Right ventricle myocardium superior (tissue), 1 donor: ENCODE measurements at places on chromosomes 2 and 18. TPM values are rescaled to one million over a fixed set of nuclear protein-coding genes. Genes with fewer than 3 reads are reported as not detected.

MARCHF4 gene
- total RNA-seq: not detected

ACADL gene
- 0.73 TPM for total RNA-seq

GALR1 gene
- total RNA-seq: 0.05 TPM

ANKRD53 gene
- 0.30 TPM for total RNA-seq

CAD gene
- total RNA-seq: 8.6 TPM

ASB18 gene
- 4.5 TPM for total RNA-seq

SP9 gene
- total RNA-seq: not detected

OXER1 gene
- 0.40 TPM for total RNA-seq

DNAH7 gene
- 0.40 TPM for total RNA-seq

CFAP65 gene
- total RNA-seq: not detected

HJURP gene
- total RNA-seq: 0.40 TPM

GALNT3 gene
- 0.19 TPM for total RNA-seq

DCDC2C gene
- not detected for total RNA-seq

ANO7 gene
- total RNA-seq: 0.35 TPM

POTEC gene
- not detected for total RNA-seq

SCN1A gene
- total RNA-seq: 0.59 TPM

AMER3 gene
- total RNA-seq: not detected

OSR1 gene
- 5.4 TPM for total RNA-seq

GPR155 gene
- total RNA-seq: 14.7 TPM

NPPC gene
- 7.7 TPM for total RNA-seq

HOXD1 gene
- not detected for total RNA-seq

TTC32 gene
- 3.3 TPM for total RNA-seq

SERPINB12 gene
- total RNA-seq: not detected
